ENCODE measurements at places on chromosomes 4 and X.

GRCh38 chr4:158201876-158202275 lies 8.4 kb upstream of the TMEM144 start:
- DNase-seq: no peak

GRCh38 chr4:48943387-48943786 lies 36.8 kb upstream of the OCIAD2 start:
- no peak for DNase-seq

DNA sequence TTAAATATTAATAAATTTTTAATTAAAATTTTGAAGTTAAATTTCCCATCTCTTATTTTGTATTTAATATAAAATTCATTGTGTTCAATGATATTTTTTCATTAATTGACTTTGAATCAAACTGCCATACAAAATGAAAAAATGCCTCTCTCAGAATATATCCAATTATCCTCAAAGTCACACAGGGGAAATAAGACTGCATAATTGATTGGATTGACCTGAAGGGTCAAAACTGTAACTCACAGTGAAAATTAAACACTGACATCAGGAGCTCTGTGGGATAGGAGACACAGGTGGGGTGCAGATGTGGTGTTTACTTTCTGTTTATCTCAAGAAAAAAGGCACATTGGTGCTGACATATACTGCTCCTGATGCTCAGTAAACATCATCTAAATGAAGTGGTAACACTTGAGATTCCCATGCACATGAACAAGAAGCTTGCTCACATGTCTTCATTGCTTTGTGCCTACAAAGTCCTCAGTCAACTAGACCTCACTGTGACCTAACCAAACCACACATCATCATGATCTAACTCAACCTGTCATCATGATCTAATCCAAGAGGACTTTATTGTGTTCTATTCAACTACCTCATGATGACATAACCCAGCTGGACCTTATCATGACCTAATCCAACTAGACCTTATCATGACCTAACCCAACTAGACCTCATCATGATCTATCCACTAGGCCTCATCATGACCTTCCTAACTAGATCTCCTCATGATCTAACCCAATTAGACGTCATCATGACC lies 83.7 kb downstream of the DHRSX start:
- no peak for DNase-seq

GRCh38 chr4:101049549-101050001 lies 297.8 kb downstream of the PPP3CA start:
- no peak for DNase-seq

GRCh38 chr4:74544655-74545361 lies 99.9 kb downstream of the AREG start:
- DNase-seq: no peak

- no peak for DNase-seq
These were observed 377 bp downstream of the CHRNA9 start for GRCh38 chr4:40335525-40335894.

- DNase-seq: no peak
These were observed at the start of gene GPR101 for GRCh38 chrX:137033774-137034507. Gene GPR101, minus strand, starts transcription at chrX:137033995. Its CDS starts 2,321 bp downstream, at chrX:137031674.

GRCh38 chr4:121256887-121257466 lies 92.9 kb upstream of the TNIP3 start:
- DNase-seq: no peak

GRCh38 chrX:48480142-48480541 lies 4.1 kb downstream of the FTSJ1 start:
- DNase-seq: no peak
